Stimulated activated CD4-positive, alpha-beta T cell treated with anti-CD3 and anti-CD28 coated beads, Interleukin-4, amount 100 ng/mL, for 48 hours (primary cell): ENCODE measurements at places on chromosomes 13 and 19.
A peak's percentile ranks its signal among the peaks of the same experiment; 100 is the strongest.

- DNase-seq, result no peak
Measured at GRCh38 chr13:67505376-67505775, 275.2 kb upstream of the PCDH9 start.

DNA sequence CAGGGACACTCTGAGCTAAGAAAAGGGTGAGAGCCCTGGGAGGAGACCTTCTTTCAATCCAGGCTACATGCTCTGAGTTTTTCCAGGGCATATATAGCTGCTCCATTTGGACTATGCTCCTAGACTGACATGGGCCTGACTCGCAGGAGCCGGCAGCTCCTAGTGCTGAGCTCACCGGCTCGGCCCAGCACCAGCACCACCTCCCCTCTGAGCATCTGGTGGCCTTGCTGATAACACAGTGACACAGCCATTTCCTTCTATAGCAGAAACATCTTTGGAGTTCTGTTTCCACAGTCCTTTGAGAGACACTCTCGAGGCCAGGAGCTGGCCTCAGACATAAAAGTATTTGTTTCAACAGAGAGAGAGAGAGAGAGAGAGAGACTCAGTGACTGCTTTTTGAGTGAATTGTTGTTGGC is 184.9 kb downstream of the TM9SF2 start:
- DNase-seq, result no peak

DNA sequence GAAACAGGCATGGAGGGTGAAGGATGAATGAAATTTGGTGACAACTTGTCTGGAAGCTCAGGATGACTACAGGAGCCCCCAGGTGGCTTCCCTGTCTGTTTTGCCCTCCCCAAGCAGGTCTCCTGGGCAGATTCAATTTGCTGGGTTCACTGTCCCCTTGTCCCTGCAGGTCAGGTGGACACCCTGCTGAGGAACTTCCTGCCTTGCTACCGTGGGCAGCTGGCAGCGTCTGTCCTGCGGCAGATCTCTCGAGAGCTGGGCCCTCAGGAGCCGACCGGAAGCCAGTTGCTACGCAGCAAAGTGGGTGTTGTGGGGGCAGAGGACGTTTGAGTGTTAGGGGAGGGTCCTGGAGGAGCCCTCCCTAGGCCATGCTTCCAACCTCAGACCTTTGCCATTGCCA is 19.1 kb downstream of the PGLS start:
- no peak for DNase-seq

DNA sequence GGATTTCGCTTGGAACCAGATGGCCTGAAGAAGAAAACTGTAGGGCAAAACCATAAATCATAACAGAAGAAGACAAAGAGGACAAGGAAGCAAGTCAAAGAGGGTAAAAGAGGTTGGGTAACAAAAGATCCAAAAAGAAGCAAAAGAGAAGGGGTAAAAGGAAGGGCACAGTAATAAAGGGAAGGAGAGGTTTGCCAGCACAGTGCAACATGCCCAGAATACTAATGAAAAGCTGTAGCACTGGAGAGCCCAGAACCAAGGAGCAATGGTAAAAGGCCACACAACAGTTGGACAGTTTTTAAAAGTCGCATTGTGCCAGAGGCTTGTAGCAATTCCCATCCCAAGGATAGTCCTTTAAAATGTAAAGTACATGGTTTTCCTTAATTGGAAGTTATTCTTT is 506.6 kb downstream of the PCDH9 start:
- no peak for DNase-seq

GRCh38 chr13:89763005-89763404 is 1584.5 kb upstream of the MIR17HG start:
- DNase-seq, result no peak

DNA sequence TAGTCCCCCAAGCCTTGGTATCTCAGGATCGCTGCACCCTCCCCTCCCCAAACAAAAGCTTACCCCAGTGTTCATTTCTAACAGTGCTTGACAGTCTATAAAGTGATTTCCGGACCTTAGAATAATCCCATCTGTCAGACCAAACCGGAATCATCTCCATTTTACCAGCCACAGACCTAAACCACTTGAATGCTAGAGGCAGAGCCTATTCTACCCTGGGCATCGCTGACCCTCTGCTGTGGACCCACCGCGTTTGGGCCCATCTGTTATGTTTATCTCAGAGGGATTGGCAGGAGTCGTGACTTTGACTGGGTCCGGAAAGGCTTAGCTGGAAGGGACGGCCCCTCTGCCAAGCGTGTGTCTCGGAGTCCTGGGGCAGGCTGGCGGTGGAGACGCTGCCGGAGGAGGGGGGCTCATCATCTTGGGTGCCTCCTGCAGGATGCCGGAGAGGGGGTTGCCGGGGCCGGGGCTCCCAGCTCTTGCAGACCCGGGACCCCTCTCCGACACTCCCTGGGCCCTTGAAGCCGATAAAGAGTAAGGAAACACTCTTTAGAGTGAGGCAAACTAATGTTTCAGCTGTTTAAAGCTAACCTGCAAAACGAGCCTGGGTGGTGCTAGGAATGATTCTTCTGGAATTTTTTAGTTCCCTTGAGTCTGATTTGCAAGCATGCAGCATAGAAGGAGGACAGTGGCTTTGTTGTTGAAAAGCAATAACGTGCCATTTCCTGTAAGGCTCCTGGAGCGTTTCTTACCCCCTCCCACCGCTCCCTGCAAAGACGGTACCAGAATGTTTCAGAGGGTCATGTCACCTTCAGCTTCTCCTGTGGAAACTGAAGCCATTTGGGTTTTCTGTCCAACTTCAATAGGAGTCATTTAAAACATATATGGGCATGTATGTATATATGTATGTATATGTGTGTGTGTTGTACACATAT is 1.3 kb downstream of the SLC25A42 start:
- peak; percentile 18 for DNase-seq

- DNase-seq, result no peak
Measured at GRCh38 chr13:51577690-51578089, 6.6 kb upstream of the WDFY2 start.

GRCh38 chr13:88051746-88052482 is 380.7 kb downstream of the SLITRK5 start:
- no peak for DNase-seq

- DNase-seq, result no peak
Measured at GRCh38 chr13:94228763-94229162, 250.7 kb downstream of the DCT start.

GRCh38 chr19:13860679-13861391 is 16.1 kb upstream of the NANOS3 start:
- no peak for DNase-seq
